ENCODE measurements at places on chromosomes 13 and 19. TPM values are rescaled to one million over a fixed set of nuclear protein-coding genes. Genes with fewer than 3 reads are reported as not detected.

GRCh38 chr13:98784666-98785065 is 32.2 kb upstream of the SLC15A1 start:
- peak overlapping the region; percentile 72 for H3K27ac ChIP-seq
- H3K4me1 ChIP-seq, result no peaks in the 10 kb centered on the region
- no peaks in the 10 kb centered on the region for H3K27me3 ChIP-seq
- peak; percentile 82 for DNase-seq
- H3K4me3 ChIP-seq, result no peak overlapping the region
- H3K36me3 ChIP-seq, result no peaks in the 10 kb centered on the region

GRCh38 chr19:17671906-17672305 is 16.2 kb downstream of the UNC13A start:
- DNase-seq, result no peak
- H3K36me3 ChIP-seq, result no peaks in the 10 kb centered on the region
- no peak overlapping the region for H3K27ac ChIP-seq
- no peaks in the 10 kb centered on the region for H3K4me1 ChIP-seq
- H3K27me3 ChIP-seq, result no peaks in the 10 kb centered on the region

DNA sequence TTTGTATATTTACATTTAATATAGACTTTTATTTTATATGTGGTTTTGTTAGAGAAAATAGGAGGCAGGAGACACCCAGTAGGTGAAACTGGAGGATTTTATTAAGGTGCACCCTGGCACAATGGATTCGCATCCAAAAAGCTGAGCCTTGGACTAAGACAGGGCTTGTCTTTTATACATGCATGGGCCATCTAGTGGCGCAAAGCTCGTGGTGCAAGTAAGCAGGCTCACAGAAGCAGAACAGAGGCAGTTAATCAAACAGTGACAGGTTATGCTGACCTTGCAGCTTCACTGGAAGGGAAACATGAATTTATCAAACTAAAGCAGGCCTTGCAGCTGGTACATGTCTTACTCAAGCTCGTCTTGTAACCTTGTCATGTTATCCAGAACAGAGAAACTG is 58.8 kb upstream of the ZNF681 start:
- no peak overlapping the region for H3K27ac ChIP-seq
- H3K4me3 ChIP-seq, result no peak overlapping the region

- H3K27me3 ChIP-seq, result no peaks in the 10 kb centered on the region
- DNase-seq, result no peak
- H3K4me1 ChIP-seq, result no peaks in the 10 kb centered on the region
- H3K4me3 ChIP-seq, result no peak overlapping the region
- H3K36me3 ChIP-seq, result no peaks in the 10 kb centered on the region
- H3K27ac ChIP-seq, result no peak overlapping the region
Observed at GRCh38 chr13:112205990-112206389, 139.0 kb downstream of the SOX1 start.

Gene ADAMTS10
- total RNA-seq, result 92.4 TPM

DNA sequence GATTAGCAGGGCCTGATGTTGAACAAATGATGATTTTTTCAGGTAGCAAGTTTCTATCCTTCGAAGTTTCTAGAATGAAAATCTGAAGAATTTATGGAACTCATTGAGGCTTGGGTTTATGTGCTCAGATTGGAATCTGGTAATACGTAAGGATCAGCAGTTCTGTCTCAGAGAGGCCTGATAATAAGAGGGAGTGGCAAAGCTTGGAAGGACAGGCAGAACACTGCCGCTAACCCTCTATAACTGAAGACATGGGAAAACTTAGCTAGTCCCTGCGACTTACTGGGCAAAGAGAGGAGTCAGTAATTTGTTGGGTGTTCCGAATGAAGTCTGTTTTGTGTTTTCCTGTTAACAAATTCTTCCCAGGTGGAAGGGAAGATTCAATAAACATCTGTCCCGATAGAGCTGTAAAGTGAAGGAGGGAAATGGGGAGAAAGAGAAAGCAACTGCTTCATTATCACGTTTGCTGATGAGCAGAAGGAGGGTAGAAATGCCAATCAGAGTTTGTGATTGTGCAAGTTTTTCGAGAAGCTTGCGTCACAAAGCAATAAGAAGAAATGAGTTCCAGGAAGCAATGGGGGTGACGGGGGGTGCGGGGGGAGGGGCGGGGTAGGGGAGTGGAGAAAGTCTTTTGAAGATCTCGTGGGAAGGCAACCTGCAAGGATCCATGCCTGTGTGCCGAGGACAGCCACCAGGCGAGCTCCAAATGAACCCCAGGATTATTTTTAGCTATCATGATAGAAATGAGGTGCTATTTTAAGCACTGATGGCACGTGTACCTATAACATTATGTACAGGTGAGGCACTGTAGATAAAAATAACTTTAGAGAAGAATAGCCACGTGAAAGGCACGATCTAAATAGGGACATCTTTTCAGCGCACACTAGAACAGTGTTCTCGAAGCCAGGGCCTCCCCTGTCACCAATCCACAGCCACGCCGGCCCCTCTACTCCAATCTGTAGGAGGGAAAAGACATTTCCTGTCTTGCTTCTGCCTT is 224.1 kb downstream of the FGF9 start:
- H3K4me1 ChIP-seq, result no peaks in the 10 kb centered on the region
- H3K36me3 ChIP-seq, result no peaks in the 10 kb centered on the region
- H3K27ac ChIP-seq, result peak overlapping the region; percentile 95
- H3K27me3 ChIP-seq, result no peaks in the 10 kb centered on the region
- peak; percentile 73 for DNase-seq

GRCh38 chr13:86839221-86839620 is 832.0 kb upstream of the SLITRK5 start:
- no peaks in the 10 kb centered on the region for H3K27me3 ChIP-seq
- no peaks in the 10 kb centered on the region for H3K36me3 ChIP-seq
- H3K4me3 ChIP-seq, result no peak overlapping the region
- no peaks in the 10 kb centered on the region for H3K4me1 ChIP-seq

All from Peyer's patch (tissue), 4 donors.